ENCODE measurements at places on chromosomes 3 and 15. TPM values are rescaled to one million over a fixed set of nuclear protein-coding genes. Genes with fewer than 3 reads are reported as not detected.

- DNase-seq = no peak
Measured at GRCh38 chr15:61112231-61112630, 116.9 kb downstream of the RORA start.

Gene CCNB2
- total RNA-seq = 38.6 TPM

Gene NME9
- not detected for total RNA-seq

GRCh38 chr15:28915041-28915810 is 29.5 kb downstream of the APBA2 start:
- DNase-seq = no peak

DNA sequence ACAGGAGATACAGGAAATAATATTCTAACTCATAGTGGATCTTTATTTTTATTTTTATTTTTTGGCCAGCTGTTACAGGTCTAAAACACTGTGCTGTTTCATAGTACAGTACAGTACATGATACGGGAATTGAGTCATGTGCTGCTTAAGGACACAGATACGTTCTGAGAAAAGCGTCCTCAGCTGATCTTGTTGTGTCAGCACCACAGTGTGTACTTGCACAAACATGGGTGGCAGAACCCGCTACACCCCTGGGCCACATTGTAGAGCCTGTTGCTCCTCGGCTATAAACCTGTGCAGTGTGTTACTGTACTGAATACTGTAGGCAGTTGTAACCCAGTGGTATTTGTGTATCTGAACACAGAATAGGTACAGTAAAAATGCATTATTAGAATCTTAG is 183.4 kb downstream of the OR4M2 start:
- no peak for DNase-seq

GRCh38 chr3:73473181-73473897 is 151.4 kb downstream of the PDZRN3 start:
- DNase-seq = no peak

GRCh38 chr3:60992395-60992794 is 258.9 kb downstream of the FHIT start:
- no peak for DNase-seq

- no peak for DNase-seq
Measured at GRCh38 chr3:146881356-146881755, 276.2 kb upstream of the PLSCR5 start.

GRCh38 chr3:113124256-113124830 is 87.0 kb upstream of the BOC start:
- DNase-seq = no peak

DNA sequence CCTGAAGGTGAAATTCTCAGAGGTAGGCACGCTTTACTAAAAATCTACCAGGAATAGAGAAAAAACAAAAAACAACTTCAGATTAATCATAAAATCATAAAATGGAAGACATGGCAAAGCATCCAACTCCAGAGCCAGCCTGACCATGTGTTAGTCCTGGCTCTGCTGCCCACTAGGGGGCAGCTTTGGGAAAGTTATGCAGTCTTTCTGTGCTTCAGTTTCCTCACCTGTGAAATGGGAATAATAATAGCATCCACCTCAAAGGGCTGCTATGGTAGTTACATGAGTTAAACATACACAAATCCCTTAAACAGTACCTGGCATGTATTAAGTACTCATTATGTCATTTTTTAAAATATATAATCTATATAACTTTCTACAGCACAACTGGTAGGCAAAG is 52.3 kb downstream of the WNT5A start:
- DNase-seq = peak; percentile 64

GRCh38 chr3:16448639-16449070 is 64.8 kb downstream of the RFTN1 start:
- DNase-seq = no peak
